NCI-H187 treated with DMSO at 0.1 percent for 48 hours (cell line): ENCODE measurements at places on chromosomes 5 and 9.

DNA sequence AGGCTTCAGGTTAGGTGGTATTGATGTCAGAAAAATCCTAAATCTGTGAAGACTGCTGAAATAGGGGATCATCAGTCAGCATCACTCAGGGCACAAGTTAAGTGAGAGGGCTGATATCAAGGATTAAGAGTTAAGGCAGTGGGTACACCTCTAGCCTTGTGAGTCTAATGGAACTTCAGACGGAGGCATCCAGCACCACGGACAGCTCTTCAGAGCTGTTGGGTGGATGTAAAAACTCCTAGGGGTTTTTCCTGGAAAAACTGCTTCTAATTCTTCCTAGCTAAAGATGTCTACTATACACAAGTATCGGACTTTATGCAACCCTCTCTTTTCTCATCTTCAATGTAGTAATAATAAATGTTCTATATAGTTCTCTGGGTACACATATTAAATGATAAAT lies 165.9 kb downstream of the SH3GL2 start:
- DNase-seq, result no peak

DNA sequence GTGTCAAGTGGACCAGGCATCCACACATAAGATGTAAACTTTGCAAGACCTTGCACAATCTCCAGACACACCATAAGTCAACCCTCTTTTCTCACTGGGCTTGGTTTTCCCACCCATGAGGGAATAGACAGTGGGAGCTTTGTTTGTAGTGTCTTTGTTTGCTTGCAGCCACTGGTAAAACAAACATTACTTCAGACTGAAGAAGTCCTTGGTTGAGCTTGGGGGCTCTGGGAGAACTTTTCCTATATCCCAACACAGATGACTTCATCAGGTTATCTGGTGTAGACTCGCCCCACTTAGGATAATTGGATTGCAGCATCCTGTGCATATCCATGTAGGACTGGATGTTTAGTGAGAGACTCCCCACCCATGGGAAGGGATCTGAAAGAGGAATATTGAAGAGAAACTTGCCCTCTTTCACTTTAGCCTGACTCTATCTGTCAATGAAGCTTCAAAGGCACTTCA lies 11.5 kb upstream of the ADGRV1 start:
- no peak for DNase-seq

GRCh38 chr9:131046093-131046380 lies 37.1 kb downstream of the LAMC3 start:
- no peak for DNase-seq

DNA sequence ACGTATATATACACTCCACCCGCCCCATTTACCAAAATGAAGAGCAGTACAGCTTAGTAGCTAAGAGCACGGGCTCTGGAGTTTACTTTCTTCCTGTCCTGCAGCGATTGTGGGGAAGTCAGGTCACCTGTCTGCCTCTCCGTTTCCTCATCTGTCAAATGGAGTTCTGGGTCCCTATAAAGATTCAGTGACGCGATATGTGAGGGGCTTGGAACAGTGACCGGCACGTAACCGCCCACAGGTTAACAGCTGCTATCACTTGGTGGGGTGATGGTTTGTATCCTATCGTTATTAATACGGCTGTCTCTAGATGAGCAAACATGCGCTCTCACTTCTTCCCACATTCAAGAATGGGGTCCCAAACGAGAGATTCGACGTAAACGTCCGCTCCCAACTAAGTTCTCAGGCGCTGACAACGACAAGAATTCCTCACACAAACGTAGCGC lies 426 bp downstream of the FAM114A2 start:
- no peak for DNase-seq

DNA sequence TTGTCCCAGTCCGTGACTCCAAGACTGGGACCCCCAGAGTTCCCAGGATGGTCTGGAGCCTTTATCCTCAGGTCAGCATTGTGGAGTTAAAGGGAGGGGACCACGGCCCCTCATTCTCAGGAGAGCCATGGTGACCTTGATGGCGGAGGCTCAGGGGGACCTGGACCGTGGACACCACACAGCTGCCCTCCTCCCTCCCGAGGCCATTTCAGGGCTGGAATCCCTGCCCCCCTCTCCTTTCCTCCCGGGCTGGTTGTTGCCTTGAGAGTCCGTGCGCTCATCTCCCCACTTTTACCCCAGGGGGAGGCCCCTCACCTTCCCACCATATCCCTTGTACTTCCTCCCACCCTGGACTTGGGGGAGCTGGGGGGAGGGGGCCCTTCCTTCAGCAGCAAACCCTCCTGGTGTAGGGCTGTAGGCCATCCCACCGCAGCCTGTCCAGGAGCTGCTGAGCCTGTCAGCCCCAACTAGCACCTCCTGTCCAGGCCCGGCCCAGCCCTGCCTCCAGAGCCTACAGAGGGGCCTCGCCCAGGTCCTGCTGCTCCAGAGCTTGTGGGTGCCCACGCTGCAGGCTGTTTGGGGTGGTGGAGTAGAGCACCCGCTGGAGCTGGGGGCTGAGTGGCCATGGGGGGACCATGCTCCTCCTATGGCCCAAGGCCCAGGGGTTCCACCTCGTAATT lies 14.3 kb upstream of the AJM1 start:
- no peak for DNase-seq

DNA sequence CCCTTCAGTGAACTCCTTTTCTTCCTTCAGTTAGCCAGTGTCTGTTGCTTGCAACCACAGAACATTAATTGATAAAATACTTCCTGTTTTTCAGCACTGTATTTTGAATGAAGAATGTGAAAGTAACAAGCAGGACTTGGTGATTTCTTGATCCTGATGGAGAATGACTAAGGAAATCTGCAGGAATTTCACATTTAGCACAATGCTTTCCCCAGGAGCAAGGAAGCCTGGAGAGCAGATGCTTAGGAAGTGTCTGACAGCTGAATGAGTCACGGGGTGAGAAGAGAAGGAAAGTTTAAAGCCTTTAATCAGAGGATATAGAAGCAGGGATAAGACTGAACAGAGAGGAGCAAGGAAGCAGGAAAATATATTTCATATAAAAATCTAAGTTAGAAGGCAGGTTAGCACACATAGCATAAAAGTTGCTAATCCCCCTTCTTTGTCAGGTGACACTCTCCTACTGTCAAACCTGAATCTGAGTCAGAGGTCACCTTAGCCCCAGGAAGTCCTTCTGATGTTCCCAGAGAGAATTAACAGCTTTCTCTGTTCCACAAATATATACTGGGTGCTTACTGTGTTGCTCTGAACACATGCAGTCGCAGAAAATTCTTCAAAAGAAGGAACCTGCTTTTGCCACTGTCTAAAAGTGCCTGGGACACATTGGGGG lies 59.7 kb downstream of the GNA14 start:
- DNase-seq, result no peak

- no peak for DNase-seq
Observed at GRCh38 chr5:178588769-178589168, 1.4 kb downstream of the COL23A1 start.

- DNase-seq, result no peak
Observed at GRCh38 chr9:136316896-136317676, 10.3 kb upstream of the GPSM1 start.

DNA sequence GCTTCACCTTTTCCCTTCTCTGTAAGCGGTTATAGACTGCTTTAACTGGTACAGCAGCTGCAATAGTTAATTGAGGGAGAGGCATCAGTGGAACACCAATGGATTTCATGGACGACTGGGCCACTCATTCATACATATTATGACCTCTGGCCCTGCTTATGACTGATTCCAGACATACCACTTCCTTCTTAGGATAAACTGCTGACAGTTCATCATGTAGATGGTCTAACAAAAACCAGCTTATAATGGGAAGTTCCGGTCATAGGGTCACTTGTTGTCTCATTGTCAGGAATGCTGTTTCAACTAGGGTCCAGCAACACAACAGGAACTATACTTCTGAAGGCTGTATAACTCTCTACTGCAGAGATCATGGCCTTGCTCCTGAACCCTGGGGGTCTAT lies 265.2 kb upstream of the RASA1 start:
- no peak for DNase-seq

DNA sequence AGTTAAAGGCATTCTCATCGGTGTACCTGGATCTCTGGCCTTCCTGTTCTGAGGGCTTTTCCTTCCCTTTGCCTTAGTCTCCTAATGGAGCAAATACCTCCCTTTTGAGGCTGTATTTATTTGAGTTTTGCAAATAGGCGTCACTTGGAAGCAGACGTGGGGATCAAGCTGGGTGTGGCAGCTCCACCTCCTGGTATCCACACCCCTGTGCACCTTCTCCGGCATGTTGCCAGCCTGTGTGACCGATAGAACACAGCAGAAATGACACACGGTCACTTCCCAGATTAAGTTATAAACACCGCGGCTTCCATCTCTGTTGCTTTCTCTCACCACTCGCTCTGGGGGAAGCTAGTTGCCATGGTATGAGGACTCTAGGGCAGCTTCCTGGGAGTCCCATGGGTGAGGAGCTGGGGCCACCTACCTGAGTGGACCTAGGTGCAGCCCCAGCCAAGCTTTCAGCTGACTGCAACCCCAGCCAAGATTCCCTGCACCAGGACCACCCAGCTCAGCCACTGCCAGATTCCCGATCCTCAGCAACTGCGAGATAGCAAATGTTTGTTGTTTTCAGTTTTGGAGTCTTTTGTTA lies 214.4 kb upstream of the MVB12B start:
- no peak for DNase-seq

DNA sequence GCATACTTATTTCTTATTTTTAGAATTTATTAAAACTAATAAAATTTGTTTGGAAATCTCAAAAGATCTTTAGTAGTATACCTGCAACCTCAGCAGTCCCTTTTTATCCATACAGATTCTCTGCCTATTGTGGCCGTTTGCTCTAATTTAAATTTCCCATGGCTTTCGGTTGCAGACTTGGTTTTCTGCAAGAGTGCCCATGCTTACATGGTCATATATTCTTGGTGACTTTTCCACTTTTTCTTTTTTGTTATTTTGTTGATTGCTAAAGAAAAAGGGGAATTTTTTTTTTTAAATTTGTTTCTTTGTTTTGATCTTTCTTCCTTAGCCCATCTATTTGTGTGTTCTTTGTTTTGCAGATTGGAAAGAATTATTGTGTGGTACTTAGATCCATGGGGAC lies 20.6 kb downstream of the ZCCHC7 start:
- no peak for DNase-seq

GRCh38 chr9:8717146-8717545 lies 917.6 kb upstream of the DMAC1 start:
- no peak for DNase-seq

- DNase-seq, result no peak
Observed at GRCh38 chr5:77454123-77454522, 38.0 kb downstream of the WDR41 start.

DNA sequence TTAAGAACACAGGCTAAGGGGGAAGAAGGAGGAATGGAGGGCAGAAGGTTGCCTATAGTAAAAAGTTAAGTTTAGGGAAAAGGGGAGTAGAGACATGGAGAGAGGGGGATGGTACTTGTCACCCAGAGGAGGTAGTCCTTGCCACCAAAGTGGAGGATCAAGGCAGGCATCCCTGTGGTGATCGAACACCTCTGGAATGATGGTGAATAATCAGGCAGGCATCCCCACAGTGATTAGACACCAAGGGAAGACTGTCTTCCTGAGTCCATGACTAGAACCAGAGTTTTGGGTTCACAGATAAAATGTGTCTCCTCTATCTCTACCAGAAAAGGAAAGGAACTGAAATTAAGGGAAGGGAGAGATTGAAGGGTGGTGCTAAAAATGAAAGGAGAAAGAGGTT lies 19.2 kb upstream of the HMGCS1 start:
- DNase-seq, result no peak

GRCh38 chr9:121230256-121230655 lies 28.6 kb upstream of the RAB14 start:
- no peak for DNase-seq

- DNase-seq, result no peak
Observed at GRCh38 chr9:127776195-127776923, 2.1 kb downstream of the SH2D3C start.

GRCh38 chr5:5303242-5303641 lies 119.2 kb upstream of the ICE1 start:
- DNase-seq, result no peak

DNA sequence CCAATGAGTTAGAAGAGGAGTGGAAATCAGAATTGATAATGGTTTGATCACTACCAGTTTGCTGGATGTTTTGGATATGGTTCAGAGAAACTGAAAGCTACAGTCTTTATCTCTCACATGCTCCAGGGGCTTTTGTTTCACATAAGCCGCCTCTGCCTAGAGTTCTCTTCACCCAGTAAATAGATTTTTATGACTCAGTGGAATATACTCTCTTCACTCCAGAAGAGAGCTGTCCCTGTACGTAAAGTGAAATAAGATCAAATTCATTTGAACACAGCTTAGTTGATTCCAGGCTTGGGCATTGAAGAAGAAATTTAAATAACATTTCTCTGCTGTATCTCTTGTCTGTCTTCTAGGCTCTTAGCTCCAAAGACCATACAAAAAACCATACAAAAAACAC lies 184.9 kb downstream of the TRPM3 start:
- no peak for DNase-seq

GRCh38 chr5:132190161-132190817 lies 37.4 kb downstream of the P4HA2 start:
- peak; percentile 44 for DNase-seq

DNA sequence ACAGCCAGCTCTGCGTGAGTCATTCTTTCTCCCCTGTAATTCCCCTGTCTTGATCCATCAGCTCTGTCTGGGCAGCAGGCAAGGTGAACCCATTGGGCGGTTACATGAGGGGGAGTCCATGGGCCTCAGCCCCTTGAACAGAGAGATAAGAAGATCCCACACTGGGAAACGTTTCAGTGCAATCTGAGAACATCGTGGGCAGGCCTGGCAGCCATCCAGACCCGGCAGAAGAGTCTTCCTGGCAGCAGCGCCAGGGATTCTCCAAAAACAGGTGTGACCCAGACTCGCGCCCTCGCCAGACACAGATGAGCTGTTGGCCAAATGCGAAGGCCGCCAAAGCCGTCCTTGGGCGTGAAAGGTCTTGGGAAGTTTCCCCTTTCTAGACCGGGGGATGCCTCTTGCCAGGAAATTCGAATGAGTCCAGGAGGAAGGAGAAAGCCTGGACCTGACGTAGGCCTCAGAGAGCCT lies 6.4 kb upstream of the SLC12A7 start:
- DNase-seq, result no peak

- no peak for DNase-seq
Observed at GRCh38 chr9:125929846-125930245, 182.7 kb downstream of the PBX3 start.

DNA sequence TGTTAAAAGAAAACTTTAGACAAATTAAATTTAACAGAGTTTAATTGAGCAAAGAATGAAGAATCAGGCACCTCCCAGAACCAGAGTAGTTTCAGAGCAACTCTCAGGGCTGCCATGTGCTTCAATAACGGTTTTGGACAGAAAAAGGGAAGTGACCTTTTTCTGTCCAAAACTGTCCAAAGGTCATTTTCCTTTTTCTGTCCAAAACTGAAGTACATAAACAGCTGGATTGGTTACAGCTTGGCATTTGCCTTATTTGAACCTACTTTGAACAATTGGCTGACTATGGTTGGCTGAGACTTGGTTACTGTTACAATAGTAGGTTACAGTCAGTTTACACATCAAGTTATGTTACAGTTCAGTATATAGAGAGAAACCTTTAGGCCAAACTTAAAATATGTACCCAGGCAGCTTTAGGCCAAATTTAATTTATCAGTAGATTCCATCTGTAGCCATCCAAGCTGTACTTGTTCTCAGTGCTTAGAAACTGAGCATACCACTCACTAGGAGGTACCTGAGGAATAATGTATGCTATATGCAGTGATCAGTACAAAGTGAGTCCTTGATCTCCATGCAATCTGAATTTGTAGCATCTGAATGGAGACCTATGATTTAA lies 44.0 kb downstream of the C9orf85 start:
- DNase-seq, result no peak
